ENCODE measurements at places on chromosomes 2 and 18. TPM values are rescaled to one million over a fixed set of nuclear protein-coding genes. Genes with fewer than 3 reads are reported as not detected.

- DNase-seq: no peak
Measured at GRCh38 chr2:179741317-179741716, 120.1 kb downstream of the ZNF385B start.

GRCh38 chr18:26017929-26018328 lies 72.5 kb downstream of the SS18 start:
- no peak for DNase-seq

TWIST2 gene
- total RNA-seq: not detected

GRCh38 chr2:106607371-106607770 lies 120.2 kb downstream of the CD8B2 start:
- no peak for DNase-seq

DNA sequence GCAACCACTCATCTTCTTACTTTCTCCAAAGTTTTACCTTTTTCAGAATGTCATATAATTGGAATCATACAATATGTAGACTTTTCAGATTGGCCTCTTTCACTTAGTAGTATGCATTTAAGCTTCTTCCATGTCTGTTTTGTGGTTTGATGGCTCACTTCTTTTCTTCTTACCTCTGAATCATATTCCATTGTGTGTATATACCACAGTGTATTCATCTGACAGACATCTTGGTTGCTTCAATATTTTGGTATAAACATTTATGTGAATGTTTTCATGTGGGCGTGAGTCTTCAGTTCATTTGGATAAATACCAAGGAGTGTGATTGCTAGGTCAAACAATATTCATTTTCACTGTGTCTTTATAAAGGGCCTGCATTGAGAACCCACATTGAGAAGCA lies 136.1 kb upstream of the NOSTRIN start:
- no peak for DNase-seq

DNA sequence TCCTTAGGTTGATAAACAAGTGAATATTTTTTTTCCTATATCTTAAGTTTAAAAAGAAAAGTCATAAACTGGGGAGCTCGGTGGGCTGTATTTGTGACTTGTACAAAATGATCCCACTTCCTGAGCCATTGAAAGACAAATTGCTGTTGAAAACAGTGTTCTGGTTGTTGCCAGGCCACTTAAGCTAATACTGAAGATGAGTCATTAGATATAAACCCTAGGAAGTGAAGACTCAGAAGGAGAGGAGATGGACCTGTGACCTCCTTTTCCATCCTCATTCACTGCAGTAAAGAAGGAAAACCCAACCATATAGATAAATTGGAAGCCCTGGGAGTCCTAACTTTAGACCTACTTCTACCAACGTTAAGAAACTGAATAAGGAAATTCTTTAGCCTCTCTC lies 46.2 kb upstream of the SERPINE2 start:
- DNase-seq: no peak

DNA sequence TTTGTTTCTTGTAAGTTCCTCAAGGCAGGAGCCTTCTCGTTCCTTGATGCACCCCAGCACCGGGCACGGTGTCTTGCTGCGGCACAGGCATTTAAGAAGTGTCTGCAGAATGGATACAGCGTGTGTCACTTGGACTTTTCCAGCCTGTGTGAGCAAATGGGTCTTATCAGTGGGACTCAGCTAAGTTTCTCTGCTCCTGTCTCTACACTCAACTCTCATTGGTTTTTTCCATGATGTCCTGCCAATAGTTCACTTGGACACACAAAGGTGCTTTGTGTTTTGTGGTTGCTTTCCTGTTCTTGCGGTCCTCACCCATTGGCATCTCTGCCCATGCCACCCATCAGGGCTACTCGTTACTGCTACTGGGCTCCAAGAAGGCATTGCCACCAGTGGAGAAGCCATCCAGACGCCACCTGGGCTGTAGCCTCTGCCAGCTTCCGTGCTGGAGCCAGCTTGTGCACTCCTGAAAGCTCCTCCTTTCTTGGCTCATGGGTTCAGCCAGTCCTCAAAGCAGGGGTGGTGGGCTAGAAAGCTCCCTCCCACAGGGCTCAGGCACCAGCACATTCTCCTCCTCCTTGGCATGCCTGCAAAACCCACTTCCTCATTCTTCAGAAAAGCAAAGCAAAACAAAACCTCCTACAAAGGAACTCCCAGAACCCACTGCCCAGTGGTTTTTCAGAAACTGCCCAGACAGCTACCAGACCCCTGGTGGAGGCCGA lies 41.4 kb downstream of the IL1R2 start:
- peak; percentile 83 for DNase-seq

DNA sequence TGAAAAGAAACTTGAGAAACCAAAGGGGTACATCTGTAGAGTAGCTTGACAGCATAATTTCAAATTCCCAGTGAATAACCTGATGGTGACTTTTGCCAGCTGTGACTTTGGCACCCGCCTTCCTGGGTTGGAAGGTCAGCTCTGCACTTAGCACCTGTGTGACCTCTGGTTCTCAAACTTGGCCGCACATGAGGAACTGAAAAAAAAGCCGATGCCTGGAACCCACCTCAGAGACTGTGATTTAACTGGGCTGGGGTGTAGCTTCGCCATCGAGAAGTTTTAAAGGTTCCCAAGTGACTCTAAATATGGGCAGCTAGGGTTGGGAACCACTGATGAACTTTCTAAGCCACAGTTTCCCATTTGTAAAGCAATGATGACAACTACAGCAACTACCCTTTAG lies 6.5 kb downstream of the EFEMP1 start:
- DNase-seq: no peak

DNA sequence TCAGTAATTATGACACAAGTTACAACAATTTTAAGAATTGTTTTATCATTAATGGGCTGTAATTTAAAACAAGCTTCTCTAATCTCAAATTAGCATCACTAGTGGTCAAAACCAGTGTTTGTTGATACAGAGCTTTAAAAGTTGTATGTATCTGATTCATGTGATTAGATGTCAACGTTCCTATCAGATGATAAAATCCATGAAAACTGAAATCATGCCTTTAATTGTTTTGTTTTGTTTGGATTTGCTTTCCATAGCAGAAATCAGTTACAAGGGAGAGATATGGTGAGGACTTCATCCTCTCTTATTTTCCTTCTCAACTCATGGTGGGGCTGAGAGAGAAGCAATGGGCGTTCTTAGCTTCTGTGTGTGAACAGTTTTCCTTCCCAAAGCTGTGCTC lies 469.6 kb downstream of the PID1 start:
- no peak for DNase-seq

CD226 gene
- 0.85 TPM for total RNA-seq

AGXT gene
- total RNA-seq: not detected

DNA sequence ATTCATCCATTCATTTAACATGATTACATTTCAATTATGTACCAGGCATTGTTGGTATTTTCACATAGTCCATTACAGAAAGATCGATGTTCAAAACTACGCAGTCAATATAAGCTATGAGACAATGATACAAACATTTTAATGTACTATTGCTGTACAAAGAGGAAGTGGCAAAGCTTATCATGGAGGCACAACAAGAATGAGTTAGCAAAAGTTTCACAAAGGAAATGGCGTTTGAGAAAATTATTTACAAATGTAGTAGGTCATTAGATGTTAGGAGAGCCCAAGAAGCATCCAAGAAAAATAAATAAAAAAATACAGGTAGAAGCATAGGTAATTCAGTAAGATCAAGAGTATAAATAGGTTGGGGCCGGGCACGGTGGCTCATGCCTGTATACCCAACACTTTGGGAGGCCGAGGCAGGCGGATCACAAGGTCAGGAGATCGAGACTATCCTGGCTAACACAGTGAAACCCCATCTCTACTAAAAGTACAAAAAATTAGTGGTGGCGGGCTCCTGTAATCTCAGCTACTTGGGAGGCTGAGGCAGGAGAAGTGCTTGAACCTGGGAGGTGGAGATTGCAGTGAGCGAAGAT lies 1730.8 kb upstream of the CELF4 start:
- DNase-seq: no peak

DNA sequence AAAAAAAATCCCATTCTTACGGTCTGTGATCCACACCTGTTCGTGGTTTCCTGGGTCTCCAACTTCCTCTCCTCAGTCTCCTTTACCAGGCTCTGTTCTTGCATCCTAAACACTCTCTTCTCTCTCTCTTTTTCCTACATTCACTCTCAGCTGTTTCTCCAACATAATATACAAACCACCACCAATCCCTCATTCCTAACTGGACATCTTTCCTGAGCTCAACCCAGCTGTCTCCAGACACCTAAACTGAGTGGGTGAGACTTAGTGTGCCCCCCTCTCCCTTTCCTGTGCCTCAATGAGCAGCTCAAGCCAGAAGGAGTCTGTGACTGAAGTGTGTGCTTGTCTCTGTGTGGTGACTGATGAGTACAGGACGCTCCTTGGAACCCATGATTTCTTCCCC lies 59.4 kb downstream of the LIPG start:
- no peak for DNase-seq

- DNase-seq: peak; percentile 11
Measured at GRCh38 chr2:224884188-224884587, 158.1 kb downstream of the DOCK10 start.

DNA sequence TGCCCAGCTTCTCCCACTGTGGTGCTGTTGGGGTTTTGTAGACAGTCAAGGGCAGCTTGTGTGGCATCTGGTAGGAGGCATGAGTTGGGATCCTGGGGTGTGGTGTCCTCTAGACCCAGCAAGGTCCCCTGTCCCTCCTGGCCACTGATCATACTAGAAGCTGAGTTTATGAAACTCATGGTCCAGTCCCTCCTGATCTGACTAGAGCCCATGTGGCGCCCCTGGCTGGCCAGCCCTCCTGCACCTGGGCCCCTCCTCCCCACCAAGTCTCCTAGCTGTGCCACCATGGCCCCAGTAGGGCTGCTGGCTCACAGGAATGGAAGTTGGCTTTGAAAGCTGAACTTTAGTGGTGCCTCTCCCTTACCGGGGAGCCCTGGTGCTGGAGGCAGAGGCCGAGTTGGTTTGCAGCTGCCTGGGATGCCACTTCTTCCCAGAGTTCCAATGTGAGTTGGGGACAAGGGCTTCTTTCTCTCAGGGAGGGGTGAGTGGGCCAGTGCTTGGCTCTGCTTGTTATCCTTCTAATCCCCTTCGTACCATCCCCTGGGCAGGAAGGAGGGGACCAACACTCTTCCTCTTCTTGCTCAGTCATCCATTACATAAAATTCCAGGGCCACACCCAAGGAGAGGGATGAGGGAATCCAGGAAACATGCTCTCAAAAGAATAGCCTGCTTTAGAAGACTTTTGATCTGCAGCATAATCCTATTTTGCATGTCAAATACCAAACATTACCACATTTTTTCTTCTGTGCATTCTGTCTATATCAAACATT lies 37.5 kb upstream of the HAAO start:
- no peak for DNase-seq

- no peak for DNase-seq
Measured at GRCh38 chr2:26666671-26667070, 25.5 kb upstream of the CIB4 start.

CMPK2 gene
- total RNA-seq: 26.6 TPM

GRCh38 chr2:189900726-189901125 lies 116.5 kb downstream of the PMS1 start:
- no peak for DNase-seq

KLHL14 gene
- 0.07 TPM for total RNA-seq

DNA sequence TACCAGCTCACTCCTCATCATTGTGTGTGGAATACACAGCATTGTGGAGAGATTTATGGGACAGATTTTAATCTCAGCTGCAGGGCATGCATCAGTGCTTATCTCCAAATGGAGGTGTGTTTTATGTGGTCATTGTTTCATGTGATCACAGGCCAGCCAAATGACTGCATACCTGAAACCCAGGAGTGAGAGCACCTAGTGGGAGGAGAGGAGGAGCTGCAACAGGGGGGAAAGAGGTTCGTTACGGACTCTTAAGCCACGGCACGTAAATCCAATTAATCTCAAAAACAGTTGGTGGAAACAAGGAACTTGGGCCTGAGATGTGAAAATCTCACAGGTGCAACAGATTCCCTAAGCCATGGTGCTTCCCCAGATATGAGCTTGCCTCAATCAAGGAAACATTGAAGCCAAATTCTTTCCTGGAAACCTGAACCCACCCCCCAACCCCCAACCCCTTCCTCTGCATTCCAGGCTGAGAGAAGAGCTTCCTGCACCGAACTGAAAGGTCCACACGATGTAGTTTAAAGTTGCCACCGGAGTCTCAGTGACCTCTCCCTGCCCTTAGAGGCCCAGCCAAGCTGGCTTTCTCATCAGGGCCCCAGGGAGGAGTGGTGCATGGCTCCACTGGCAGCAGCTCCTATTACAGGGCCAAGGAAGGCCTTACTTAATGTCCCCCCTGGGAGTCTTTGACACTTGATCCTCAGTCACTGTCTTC lies 167.4 kb downstream of the C1D start:
- DNase-seq: no peak

TNFAIP6 gene
- total RNA-seq: 1.7 TPM

ATP5F1A gene
- 358 TPM for total RNA-seq

DNA sequence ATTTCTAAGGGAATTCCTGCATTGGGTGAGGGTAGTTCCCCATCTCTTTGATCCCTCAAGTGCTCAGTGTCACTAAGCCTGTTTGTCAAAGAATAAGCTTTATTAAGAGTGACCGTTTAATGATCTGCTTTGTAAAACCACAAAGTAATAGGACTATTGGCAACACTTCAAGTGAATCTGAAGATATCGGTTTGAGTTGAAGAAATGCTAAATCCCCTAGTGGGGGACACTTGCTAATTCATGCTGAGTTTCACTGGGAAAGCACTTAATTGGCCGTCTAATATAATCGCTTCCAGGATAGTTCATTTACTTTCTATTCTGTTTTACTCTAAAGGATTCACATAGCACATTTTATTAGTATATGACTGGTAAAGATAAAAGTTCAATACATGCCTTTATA lies 54.4 kb downstream of the DTNA start:
- DNase-seq: no peak

CHRNG gene
- total RNA-seq: not detected

CRYBA2 gene
- total RNA-seq: not detected

DNA sequence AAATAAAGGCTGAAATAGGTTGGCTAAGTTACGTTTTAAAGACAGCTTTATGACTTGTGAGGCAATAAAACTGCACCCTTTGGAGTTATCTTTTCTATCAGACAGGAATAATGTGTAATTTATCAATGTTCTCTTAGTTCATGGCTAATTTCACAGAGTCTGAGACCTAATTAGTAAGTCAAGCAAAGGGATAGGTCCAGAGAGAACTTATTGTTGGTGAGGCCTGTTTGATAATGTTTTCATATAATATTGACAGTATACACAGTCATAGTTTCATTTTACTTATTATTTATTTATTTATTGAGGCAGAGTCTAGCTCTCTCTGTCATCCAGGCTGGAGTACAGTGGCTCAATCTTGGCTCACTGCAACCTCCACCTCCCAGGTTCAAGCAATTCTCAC lies 1.9 kb upstream of the IL36RN start:
- DNase-seq: no peak

NOL4 gene
- total RNA-seq: not detected

SMYD1 gene
- total RNA-seq: not detected
